ENCODE measurements at places on chromosomes 11 and 22. TPM values are rescaled to one million over a fixed set of nuclear protein-coding genes. Genes with fewer than 3 reads are reported as not detected.

The OR52I1 gene
- polyA plus RNA-seq = not detected

The CRYBA4 gene
- not detected for polyA plus RNA-seq

The DENND6B gene
- polyA plus RNA-seq = 0.34 TPM

The OR6T1 gene
- polyA plus RNA-seq = not detected

All from immature natural killer cell (primary cell).